ENCODE measurements at places on chromosomes 12 and 14.

DNA sequence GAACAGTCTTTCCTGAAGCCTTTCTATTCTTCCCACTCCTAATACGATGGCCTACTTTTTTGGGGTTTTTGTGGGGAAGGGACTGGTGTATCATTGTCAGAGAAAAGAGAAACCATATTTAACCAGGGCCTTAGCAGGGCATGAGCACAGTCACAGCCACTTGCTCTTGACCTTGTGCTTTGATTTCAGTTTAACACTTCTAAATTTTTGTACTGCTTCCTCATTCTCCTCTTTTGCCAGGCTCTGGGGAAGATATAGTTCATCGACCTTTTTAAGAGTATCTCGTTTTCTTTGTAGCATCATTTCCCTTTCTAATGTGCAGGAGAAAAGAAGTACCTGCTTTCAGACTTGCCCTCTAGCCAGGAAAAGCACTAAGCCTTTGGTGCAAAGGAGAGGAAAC lies 2.2 kb downstream of the ZBTB1 start:
- no peak for DNase-seq

DNA sequence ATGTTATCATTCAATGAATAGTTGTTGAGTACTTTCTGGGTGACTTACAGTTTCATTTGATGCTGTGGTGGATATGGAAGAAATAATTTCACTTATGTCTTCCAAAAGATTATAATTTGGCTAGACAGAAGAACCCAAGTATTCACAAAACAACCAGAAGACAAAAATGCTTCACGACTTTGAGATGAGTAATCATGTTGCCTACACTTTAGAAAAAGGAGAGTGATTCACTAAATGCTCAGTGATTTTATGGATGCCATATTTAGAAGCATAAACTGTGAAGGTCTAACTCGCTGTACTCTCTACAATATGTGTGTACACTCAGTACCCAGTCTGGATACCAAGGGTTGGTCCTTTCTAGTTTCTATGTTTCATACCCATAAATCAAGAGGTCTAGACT lies 101.3 kb upstream of the E2F7 start:
- DNase-seq: no peak

DNA sequence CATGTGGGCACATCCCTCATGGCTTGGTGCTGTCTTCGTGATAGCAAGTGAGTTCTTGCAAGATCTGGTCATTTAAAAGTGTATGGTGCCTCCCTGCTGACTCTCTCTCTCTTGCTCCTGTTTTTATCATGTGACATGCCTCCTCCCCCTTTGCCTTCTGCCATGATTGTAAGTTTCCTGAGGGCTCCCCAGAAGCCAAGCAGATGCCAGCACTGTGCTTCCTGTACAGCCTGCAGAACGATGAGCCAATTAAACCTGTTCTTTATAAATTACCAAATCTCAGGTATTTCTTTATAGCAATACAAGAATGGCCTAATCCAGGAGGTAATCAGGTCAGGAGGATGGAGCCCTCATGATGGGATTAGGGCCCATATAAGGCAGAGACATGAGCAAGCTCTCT lies 116.3 kb downstream of the DPF3 start:
- DNase-seq: no peak

GRCh38 chr14:20327005-20327869 lies 5.8 kb downstream of the CCNB1IP1 start:
- no peak for DNase-seq
